ENCODE measurements at places on chromosomes 3 and 15.

- no peak for DNase-seq
Measured at GRCh38 chr3:47592066-47592795, 13.6 kb upstream of the CSPG5 start.

- DNase-seq = no peak
Measured at GRCh38 chr3:191637611-191638010, 176.6 kb downstream of the PYDC2 start.

GRCh38 chr3:107975529-107976201 is 115.2 kb downstream of the CD47 start:
- no peak for DNase-seq

DNA sequence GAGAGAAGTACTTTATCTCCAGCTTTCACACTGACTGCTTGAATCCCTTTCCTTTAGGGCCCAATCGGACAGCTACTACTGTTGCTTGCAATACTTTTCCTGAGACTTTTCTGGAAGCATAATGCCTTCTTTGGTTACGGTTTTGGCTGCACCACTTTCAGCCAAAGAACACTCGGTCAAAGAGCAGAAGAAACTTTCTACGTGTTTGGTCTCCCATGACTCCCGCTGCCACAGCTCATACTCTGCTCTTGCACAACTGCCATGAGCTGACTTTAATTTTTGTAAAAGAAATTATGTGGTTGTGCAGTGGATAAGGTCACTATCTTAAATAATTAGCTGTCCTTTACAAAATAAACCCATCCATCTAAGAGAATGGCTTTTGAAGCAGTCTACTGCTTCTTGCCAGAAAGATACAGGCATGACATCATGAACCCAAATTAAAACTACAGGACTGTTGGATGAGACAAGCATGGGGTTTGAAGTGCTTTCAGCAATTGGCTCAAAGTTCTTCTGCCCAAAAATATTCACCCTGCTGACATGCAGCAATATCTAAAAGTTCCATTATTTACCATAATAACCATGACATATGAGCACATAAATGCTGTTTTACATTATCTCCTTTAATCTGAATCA is 42.0 kb downstream of the PROS1 start:
- DNase-seq = no peak

DNA sequence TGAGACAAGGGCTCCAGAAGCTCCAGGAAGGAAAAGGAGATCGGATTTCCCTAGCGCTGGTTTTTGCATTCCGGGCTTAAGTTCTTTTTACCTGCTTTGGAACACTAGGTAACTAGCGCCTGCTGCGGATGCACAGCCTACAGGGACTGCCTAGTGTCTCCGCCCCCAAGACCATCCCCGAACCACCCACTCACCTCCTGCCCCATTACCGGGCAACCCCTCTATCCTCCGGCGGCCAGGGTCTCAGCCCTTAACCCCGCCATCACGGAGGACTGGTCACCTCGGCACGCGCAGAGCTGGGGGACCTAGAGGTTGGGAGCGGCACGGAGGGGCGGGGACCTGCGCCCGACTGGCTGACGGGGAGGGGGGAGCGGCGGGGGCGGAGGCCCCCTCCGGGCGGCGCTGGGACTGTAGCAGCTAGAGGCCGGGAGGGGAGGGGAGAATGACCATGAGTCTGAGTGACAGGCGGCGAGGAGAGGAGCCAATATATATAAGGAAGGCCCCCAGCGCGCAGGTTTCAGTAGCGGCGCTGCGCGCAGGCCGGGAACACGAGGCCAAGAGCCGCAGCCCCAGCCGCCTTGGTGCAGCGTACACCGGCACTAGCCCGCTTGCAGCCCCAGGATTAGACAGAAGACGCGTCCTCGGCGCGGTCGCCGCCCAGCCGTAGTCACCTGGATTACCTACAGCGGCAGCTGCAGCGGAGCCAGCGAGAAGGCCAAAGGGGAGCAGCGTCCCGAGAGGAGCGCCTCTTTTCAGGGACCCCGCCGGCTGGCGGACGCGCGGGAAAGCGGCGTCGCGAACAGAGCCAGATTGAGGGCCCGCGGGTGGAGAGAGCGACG is at the start of gene DLL4:
TSS of gene DLL4 (plus strand) at position 520 of the 839 bp plus-strand sequence. CDS start 329 bp downstream, outside the sequence.
- no peak for DNase-seq

- DNase-seq = no peak
Measured at GRCh38 chr15:50227076-50227475, 38.5 kb downstream of the HDC start.

GRCh38 chr15:41207687-41208448 is 22.7 kb downstream of the EXD1 start:
- DNase-seq = no peak

DNA sequence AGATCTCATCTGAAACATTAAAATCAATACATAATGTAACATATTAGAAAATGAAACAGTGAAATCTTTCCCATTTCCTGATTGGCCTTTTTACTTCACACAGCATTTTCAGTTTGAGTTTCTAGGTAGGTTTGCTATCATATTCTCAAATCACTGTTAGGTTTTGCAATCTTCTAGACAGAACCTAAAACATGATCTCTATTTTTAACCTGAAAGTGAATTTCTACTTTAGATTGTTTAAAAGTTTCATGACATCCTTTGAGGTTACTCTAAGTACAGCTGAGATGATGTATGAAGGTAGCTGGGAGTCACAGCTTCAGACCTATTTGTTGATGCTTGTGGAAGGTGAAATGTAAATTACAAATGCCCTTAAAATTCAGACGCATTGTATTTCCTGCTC is 118.4 kb upstream of the GPR149 start:
- no peak for DNase-seq

DNA sequence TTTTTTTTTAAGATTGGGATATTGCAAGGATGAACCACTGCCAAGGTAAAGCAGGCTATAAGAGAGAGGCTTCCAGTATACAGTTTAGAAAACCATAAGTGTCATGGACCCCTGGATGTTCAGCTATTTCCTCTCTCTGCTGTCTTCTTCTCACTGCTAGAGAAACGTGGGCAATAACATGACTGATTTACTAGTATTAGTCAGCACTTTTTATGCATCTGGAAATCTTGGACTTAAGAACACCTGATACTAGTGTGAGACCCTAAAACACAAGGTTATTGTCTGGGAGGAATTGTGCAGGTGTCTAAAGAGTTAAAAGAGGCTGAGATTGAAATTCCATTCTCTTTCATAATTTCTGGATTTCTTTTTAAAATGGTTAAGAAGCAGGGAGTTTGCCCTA is 460.6 kb upstream of the MCTP2 start:
- DNase-seq = no peak

DNA sequence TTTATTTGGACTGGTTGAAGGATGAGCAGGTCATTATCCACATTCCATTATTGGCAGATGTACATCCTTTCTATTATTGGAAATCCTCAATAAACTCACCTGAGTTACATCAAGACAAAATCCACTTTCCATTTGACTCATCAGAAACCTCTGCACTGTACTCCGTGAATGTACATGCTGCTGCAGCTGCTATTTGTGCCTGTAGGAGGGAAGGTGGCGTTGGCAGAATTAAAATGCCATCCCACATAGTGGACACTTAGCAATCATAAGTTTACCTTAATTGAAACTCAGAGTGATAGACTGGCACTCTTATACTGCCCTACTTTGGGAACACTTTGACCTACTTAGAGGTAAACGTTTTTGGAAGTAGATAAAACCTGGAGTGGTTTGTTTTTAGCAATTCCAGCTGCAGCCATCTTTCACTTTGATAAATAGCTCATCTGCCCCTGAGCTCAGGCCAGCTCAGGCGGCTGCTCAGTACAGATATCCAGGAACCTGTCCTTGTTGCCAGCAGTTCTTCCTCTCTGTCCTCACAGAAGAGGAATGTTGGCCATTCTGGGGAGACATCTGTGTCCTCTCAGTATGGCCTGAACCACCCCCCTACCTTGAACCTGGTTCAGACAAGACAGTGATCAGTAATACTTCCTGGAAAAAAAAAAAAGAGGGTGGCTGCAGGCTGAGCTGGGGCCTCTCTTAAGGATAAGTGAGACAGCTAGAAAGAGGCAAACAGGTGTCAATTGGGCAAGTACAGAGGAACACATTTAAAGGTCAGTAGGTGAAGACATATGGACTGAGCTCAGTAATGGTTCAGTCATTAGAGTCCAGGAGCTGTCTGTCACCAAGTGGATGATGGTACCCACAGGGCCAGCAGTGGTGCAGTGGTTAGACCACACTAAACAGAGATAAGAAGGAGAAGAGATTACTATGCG is 153.4 kb upstream of the UMPS start:
- no peak for DNase-seq

GRCh38 chr3:31988271-31988670 is 6.7 kb downstream of the ZNF860 start:
- no peak for DNase-seq

DNA sequence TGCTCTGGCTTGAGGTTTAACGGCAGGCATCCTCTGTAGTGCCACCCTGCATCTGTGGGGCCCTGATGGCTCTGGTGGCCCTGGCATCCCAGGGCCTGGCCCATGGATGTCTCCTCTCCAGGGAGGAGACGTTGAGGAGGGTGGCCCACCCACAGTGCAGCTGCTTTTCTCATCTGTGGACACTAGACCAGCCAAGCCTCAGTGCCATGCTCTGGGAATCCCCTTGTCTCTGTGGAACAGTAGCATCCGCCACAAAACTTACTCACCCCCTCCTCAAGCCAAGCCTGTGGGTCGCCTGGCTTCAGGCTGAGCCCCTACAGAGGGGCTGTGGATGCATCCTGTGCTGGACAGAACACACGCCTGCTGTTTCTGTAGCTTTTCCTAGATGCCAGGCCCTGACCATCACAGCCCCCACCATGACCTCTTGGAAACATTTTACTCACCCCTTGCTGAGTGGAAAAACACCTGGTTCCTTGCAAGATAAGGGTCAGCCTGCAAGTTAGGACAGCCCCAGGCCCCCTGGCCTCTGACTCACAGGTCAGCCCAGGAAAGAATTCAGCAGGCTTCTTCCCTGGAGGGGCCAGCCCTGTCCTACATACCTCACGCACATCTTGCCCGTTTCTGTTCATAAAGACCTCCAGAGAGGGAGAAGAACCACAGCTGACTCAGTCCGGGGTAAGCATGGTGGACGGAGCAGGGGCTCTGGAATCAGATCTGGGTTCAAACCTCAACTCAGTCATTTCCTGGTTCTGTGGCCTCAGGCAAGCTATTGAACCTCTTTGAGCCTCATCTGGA is 19.0 kb downstream of the PAK6 start:
- no peak for DNase-seq
